ENCODE measurements at places on chromosomes 2 and 18.

- no peak for DNase-seq
Measured at GRCh38 chr2:2547451-2547850, 216.4 kb upstream of the MYT1L start.

DNA sequence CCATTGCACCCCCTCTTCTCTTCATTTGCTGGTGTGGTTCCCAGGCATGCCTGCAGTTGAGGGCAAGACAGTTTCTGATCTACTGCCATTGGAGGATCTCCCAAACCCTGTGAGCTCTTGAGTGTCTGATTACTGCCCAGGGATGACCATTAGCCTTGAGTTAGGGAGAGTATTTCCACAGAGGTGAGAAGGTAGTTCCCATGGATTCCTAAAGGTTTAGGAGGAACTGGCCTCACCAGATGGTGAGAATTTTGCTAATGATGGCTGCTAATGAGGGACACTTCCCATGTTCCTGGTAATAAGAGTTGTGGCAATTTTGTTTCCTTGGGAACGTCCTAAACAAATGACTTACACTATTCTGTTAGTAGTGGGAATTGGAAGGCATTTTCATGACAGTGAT, 42.5 kb downstream of the PTPRM start:
- DNase-seq, result no peak

- no peak for DNase-seq
Measured at GRCh38 chr2:65831509-65831908, 399.1 kb upstream of the SPRED2 start.

DNA sequence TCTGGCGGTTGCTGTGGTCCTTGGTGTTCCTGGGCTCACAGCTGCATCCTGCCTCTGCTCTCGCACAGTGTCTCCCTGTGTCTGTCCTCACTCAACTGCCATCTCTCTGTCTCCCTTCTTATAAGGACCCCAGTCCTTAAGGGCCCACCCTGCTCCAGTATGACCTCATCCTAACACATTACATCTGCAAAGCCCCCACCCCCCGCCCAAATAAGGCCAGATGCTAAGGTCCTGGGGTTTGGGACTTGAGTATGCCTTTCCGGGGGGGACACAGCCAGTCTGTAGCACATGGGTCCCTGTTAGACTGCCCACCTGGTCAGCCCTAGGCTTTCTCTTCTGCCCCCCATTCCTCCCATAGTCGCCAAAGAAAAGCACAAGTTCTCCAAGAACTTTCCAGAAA, 40.7 kb downstream of the FER1L5 start:
- no peak for DNase-seq

DNA sequence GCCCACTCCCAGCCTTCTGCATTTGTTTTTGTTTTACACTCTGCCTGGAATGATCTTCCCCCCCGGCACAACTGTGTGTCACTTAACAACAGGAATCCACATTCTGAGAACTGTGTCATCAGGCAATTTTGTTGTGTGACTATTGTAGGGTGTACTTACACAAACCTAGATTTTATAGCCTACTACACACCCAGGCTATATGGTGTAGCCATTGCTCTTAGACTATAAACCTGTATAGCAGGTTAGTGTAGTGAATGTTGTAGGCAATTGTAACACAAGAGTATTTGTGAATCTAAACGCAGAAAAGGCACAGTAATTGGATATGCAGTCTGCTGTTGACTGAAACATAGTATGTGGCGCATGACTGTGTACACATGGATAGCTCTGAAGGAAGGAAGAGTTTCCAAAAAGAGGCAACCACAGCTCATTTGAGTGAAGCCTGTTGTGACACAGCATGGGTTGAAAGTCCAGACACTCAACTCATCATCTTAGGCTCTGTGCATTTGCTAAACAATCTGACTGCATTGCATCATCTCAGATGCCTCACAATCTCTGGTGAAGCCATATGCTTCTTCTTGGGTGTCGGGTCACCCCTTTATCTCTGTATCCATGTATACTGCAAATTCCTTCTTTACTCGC, 506.6 kb upstream of the SPHKAP start:
- no peak for DNase-seq

GRCh38 chr2:152505495-152505906, 170.5 kb downstream of the FMNL2 start:
- no peak for DNase-seq

DNA sequence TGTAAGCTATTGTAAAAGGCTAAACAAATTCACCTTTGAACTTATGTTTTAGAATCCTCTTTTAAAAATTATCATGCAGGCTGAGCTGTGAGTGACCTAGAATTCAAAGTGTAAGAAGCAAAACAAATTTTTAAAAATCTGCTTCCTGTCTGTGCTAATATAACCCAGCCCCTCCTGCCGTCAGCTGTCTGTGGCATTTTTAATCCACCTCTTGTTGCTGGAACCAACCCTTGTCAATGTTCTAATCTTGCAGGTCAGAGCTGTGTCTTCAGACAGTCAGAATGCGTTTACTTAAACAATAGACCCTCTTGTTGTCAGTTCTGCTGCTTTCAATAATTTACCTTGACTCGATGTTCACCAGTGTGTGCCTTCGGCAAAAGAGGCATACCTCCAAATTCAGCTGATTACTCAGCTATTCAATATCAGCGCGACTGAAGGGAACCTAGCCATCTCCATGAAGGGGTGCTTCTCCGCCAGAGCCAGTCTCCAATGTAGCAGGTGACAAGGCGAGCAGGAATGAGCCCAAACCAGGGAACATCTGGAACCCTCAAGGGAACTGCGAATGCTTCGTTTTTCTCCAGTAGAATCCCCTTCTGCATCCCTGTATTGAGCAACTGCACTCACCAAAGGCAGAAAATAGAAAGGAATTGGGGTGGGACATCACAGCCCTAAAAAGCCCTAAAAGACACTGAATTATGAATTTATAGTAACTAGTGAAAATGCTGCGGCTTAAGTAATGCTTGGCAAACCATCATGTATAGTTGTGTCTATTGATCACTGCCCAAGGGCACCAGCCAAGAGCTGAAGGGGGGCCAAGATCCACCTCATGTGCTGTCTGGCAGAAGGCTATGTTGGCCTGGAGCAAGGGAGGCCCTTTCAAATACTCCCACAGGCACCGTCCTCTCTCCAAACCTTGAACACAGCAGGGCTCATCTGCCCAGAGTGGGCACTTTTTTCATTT, 62.5 kb downstream of the LYPD6B start:
- DNase-seq, result no peak

DNA sequence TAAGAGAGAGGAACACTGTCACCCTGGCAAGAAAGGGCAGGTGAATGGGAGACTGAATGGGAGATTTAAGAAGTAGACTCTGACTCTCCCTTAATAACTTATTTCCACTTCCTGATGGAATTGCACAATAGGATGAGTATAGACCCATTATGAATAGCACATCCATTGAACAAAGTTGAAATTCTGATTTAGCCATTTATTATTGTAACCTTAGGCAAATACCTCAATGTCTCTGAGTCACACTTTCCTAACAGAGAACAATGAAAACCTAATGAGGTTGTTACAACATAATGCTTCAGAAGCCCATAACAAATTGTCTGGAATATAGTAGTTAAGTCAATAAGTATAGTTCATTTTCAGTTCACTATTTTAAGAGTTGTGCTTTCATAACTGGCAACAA, 78.9 kb downstream of the NRXN1 start:
- no peak for DNase-seq

DNA sequence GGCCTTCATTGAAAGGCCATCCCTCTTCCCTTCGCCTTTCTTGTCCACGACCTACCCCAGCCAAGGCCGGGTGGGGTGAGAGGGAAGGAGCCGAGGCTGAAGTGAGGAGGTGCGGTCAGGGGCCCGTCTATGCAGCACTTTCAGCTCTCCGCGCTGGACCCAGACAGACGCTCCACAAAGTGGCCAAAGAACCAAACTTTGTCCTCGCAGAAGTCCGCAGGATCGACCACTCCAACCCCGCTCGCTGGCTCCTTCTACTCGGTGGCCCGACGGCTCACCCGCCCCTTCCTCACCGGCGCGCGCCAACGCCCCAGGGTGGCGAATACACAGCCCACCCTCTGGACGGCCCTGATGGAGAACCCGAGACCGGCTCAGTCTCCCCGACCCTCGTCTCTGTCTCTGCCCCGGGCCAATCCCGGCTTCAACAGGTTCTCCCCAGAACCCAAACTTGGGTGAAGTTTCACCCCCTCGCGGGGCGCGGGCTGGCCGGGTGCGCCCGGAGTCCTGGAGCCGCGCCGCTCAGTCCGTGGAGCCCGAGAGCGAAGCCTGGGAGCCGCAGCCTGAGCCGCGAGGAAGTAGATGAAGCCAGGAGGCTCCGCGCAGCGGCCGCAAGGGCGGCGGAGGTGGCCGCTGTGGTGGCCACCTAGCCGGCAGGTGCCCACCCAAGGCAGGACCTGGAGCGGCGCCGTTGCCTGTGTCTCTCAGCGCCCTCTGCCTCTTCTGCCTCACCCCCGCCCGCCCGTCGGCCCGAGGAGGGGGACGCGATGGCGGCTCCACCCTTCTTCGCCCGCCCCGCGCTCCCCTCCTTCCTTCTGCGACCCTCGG, 26.7 kb upstream of the ALPP start:
- no peak for DNase-seq

All from effector memory CD4-positive, alpha-beta T cell (primary cell).